ENCODE measurements at places on chromosomes 1 and 21.

DNA sequence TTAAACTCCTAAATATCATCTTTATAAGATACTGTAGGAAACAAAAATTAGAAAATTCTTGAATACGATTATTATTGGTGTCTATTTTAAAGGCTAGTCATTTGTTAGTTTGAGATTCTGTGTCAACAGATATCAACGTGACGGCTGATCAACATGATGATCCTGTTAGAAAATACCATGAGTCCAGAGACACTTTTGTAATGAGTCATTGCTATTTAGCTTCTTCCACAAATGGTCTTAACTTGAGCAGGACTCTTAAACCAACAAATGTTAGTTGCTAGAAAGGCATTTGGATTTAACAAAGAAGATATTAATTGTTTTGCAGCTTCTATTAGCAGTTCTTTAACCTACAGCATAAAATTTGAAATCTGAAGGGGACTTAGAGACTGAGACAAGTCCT, 131.2 kb downstream of the TGFB2 start:
- no peak for DNase-seq

DNA sequence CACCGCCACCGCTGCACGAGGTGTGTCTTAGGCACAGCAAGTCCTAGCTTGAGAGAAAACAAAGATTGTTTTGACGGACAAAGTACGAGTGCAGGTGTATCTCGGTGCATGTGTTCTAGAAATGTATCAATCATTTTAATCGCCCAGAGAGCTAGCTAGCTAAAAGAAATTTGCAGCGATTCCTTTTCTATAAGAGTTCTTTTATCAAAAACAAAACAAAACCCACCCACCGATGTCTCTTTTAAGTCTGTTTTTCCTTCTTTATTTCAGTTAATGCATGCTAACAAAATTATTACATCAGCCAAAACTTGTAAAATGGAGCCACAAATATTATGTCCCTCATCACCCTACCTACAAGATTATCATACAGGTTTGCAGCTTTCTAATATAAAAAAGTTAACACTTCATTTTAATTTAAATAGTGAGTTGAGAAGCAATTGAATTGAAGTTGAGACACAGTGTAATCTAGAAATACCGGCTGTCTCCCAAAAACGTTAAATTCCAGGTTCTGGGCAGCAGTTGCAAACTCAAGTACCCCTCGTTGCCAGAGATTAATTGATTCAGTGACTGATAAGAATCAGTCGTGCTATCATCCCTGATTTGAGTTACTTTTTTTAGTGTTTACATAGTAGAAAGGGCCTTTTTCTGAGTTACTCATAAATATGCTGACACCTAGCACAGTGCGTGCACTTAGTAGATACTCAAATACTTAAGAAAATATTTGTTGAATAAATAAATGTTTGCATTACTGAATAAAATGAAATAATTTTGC, 1.5 kb upstream of the SYDE2 start:
- no peak for DNase-seq

DNA sequence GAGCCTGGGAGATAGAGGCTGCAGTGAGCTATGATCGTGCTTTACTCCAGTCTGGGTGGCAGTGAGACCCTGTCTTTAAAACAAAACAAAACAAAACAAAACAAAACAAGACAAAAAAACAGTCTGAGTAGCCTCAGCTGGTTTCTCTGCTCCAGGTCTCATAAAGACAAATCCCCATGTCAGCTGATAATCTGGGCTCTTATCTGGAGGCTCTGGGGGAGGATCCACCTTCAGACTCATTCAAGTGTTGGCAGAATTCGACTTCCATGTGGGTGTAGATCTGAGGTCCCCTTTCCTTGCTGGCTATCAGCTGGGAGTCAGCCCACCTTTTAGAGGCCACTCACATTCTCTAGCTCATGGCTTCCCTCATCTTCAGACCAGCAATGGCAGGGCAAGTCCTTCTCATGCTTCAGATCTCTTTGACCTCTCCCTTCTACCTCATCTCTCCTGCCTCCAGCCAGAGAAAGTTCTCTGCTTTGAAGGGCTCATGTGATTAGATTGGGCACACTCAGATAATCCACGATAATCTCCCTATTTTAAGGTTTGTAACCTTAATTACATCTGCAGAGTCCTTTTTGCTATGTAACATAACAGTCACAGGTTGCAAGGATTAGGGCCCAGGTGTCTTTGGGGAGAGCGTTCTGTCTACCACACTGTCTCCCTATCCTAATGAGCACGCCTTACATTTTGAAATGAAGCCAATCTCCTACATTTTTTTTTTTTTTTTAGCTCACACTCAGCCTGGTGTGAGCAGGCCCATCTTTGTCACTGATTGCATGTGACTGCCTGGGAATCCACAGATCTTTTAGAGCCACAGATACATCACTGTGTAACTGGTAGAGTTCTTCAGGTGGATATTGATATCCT, 7.5 kb upstream of the PYCR2 start:
- DNase-seq = no peak

DNA sequence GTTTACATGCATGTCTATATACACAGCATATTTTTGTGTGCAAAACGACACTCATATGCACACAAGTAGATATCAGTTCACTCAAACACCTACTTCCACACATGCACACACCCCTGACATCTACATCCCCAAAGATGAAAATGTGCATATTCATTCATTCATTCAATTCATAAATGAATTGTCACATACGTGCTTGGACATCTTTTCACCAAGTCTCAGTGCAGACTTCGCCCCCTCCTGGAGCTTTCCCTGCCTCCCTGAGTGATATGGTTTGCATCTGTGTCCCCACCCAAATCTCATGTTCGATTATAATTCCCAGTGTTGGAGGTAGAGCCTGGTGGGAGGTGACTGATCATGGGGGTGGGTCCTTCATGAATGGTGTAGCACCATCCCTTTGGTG, 53.1 kb downstream of the CAMK2N1 start:
- DNase-seq = no peak

DNA sequence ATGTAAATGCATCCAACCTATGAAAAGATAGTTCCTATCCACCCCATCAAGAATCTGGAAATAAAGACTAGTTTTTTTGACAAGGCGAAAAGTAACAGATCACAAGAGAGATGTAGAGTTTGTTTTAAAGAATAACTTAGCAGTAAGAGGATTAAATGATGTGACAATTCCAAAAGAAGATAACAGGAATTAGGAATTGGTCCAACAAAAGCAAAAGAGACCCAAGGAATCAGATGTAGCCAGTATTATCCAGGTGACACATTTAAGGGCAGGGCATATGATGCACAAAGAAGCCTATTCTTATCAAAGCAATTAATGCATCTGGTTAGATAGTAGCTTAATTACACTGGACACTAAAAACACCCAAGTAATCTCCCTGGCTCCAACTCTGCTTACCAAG, 53.8 kb downstream of the PUM1 start:
- no peak for DNase-seq

GRCh38 chr1:28359592-28360239, 9.8 kb upstream of the PHACTR4 start:
- peak; percentile 66 for DNase-seq

- DNase-seq = no peak
These were observed 54.6 kb downstream of the S100B start for GRCh38 chr21:46550116-46550941.

DNA sequence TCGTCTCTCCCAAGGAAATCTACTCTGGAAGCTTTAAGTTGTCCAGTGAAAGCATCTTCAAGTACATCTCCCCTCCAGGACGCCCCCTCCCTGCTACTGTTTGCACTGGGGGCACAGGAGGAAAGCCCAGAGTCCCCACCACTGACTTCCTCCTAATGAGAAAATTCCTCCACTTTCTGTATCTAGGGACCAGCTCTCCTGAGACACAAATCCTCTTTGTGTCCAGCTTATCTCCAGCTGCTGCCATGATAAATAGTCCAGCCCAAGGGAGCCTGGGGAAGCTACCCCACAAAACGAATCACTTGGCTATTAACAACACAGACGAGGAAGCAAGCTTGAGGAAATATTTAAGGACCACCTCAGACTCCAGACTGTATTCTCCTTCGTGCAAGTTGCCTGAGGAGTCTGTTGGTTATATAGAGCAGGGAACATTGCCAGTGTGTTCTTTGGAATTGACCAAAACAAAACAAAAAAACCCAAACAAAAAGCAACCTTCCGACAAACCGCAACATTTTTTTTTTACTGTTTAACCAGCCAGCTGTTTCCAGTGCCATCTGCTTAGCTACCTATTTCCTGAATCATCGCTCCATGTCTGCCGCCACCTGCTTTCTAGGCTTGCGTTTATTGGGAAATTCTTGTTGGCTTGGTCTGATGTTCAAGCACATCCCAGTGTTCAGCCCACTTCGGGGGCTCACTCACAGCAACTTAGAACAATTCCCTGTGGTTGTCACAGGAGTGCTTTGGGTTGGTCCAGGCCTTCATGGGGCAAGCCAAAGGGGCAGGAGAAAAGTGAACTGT, 7.7 kb downstream of the C1orf226 start:
- DNase-seq = peak; percentile 22

DNA sequence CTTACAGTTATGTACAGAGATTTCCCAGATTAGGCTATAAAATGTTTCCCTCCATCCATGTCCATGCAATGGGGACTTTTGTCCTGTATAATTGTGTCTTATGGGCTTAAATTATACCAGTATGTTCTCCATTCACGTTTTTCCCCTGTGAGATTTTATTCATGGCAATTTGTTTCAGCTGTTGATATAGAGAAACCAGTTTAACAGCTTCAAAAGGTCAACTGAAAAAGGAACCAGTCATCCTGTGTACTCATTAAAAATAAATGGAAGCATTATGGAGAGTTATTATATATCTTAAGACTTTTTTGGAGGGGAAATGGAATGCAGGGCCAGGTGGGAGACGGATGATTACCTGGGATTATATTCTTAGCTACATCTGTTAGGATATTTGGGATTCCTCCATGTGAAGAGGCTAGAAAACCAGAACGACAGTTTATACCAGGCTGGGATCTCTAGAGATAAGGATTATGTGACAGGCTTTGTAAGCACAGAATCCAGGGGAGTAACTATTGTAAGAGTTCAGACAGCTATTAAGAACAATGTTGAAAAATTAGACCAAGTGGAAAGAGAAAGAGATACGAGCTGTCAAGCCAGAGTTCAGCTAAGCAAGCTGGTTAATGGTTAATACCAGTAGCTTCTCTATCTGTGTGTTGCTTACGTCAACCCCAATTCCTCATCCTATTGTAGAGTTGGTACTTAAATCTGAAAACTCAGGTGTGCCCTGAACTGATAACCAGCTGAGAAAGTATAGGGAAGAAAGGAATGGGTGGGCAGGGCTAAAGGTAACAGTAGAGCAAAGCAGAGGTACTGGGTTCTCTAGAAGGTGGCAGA, 12.4 kb upstream of the ZNF697 start:
- DNase-seq = no peak

DNA sequence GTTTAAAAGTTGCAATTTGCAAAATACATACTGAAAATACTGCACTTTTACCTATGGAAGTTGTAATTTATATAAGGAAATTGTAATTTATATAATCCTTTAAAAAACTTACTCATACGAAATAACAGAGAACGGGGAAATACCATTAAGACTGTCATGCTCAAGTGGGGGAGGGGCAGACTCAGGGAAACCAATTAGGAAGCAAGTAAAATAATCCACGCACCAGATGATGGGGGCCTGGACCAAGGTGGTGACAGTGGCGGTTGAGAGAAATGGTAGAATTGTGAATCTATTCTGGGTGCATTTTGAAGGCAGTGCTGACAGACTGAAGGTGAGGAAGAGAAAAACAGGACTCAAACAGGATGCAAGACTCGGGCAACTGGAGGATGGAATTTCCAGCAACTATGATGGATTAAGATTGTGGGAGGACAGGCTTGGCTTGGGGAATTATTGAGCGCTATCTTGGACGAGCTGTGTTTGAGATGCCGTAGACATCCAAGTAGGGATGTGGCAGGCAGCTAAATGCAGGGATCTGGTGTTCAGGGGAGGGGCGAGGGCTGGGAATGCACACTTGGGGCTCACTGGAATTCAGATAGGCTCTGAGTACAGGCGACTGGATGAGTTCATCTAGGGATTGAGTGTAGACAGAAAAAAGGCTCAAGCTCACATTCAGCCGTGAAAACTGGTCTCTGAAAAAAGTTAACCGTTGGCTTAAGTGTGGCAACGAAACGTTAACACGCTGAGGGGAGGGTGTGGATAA, 977 bp downstream of the LCA5L start:
- no peak for DNase-seq

GRCh38 chr1:226708342-226708780, 30.7 kb downstream of the ITPKB start:
- DNase-seq = no peak

- DNase-seq = no peak
These were observed 17.4 kb downstream of the KIAA0319L start for GRCh38 chr1:35539824-35540261.

GRCh38 chr1:171786534-171786933, 5.1 kb downstream of the METTL13 start:
- DNase-seq = no peak

DNA sequence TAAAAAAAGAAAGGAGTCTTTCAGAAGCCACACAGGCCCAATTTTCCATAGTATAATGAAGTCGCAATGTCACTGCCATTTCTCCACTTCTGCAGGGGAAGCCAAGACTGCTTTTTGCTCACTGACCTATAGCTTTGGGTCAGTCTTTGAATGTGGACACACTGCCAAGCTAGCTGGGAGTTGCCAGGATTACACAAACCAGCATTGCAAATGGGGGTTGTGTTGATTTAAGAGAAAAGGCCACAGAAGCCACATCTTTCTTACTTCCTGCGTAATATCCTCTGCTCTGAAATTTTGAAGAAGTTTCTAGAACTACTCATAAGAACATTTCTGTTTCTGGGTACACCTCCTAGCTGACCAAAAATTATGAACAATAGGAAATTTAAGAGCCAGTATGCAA, 45.8 kb upstream of the SAMSN1 start:
- DNase-seq = no peak

DNA sequence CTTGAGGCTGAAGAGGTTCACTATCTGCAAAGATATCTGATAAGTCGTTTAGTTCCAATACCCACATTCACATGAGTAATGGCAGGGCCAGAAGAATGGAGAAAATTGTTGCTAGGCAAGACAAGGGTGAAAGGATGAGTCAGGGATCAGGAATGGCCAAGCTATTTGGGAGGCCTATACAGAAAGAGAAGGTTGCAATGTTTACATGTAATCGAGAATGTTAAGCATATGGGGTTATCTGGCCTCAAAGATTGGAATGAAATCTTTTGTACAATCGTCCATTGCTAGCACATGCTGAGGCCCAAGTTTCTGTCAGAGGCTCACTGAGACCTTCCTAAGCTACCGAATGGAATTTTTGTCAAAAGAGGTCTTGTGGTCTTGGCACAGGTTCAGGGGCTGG, 299.9 kb upstream of the PLD5 start:
- no peak for DNase-seq

DNA sequence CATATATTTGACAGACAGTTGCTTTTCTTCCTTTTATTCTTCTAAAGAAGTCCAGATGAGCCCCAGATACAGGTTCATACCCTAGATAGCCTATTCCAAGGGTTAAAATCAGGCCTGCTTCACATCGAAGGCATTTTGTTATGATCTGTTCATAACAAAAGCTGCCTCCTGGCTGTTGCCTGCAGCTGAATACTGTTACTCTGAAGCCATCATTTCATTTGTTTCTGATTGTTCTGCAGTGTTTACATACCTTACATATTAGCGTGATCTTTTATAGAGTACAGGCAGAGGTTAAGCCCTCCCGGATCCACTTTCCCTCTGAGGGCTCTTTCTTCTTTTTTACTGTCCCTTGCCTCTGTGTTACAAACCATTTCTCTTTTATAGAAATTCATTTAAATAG, 219.0 kb upstream of the HOOK1 start:
- DNase-seq = no peak

- DNase-seq = no peak
These were observed 8.3 kb downstream of the DISP3 start for GRCh38 chr1:11487196-11487751.

- no peak for DNase-seq
These were observed 1.3 kb downstream of the PRAMEF12 start for GRCh38 chr1:12774801-12775345.
